ENCODE measurements at places on chromosomes 3 and 15.

DNA sequence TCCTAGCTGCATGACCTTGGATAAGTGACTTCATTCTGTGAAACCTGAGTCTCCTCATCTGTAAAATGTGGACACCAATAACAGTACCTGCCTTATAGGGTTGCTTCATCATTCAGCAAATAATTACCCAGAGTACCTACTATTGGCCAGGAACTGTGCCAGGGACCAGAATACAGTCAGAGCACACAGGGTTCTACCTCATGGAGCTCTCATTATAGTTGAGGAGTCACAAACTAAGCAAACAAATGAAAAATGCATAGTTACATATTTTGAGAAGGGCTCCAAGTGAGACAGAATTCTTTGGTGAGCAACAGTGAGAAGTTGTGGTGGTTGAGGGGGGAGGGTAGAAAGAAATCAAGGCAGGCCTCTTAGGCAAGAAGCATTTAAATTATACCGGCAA lies 308.6 kb upstream of the WNT5A start:
- no peak for DNase-seq

DNA sequence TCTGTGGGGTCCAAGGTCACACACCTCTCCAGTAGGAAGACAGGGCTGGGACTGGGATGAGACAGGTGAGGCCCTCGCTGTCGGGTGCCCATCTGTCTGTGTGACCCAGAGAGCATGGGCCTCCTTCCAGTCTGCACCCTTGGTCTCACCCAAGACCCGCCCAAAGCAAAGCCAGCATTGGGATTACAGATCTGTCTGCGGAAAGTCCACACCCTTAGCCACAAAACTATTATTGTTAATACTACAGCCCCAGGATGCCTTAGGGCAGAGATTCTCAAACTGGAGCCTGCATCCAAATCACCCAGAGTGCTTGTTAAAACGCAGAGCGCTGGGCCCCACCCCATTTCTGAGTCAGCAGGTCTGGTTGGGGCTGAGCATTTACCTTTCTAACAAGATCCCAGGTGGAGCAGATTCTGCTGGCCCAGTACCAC lies 58.5 kb upstream of the ZNF148 start:
- DNase-seq = no peak

DNA sequence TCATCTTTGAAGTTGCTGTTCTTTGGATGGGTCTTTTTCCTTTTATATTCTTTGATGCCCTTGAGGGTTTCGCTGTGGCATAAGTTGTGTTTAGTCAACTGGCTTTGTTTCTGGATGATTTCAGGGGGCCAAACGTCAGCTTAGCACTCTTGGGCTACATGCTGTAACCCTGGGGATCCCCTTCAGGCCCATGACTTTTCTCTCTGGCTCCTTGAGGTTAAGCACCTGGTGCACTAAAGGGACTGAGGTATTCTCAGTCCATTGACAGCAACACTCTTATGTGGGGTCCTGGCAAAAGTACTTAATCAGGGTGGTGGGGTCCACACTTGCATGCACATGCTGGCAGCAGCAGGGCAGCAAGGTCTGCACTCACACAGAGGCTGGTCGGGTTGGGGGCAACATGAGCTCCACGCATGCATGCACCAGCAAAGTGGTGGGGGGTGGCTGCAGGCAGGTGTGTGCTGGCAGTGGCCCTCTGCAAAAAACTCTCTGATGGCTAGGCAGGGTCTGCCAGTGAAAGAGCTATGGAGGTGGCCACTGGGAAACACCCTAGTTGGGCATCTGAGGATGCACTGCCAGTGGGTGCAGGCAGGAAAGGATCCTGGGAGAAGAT lies 38.1 kb upstream of the CD200R1L start:
- DNase-seq = no peak

GRCh38 chr3:81419228-81419627 lies 342.2 kb downstream of the GBE1 start:
- no peak for DNase-seq

GRCh38 chr3:131620977-131621376 lies 118.2 kb upstream of the MRPL3 start:
- DNase-seq = no peak

DNA sequence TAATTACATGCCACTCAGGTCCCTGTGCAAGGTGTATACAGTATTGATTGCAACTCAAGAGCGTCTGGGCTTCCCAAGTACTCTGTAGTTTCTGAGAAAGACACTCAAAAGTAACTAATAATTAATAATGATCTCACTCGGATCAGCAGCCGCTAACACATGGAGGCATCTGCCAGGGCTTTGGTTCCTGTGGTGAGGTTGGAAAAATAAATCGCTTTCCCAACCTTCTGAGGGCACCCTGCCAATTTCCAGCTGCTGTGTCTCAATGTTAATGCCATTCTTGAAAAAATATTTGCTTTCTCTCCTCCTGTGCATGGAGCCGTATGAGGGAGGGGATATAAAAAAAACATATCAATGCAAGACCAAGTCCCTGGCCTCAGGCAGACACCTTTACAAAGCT lies 116.5 kb upstream of the SLC2A2 start:
- no peak for DNase-seq

GRCh38 chr3:69997631-69998307 lies 1.8 kb upstream of the SAMMSON start:
- no peak for DNase-seq

GRCh38 chr3:52779011-52779836 lies 1.8 kb downstream of the ITIH1 start:
- no peak for DNase-seq

DNA sequence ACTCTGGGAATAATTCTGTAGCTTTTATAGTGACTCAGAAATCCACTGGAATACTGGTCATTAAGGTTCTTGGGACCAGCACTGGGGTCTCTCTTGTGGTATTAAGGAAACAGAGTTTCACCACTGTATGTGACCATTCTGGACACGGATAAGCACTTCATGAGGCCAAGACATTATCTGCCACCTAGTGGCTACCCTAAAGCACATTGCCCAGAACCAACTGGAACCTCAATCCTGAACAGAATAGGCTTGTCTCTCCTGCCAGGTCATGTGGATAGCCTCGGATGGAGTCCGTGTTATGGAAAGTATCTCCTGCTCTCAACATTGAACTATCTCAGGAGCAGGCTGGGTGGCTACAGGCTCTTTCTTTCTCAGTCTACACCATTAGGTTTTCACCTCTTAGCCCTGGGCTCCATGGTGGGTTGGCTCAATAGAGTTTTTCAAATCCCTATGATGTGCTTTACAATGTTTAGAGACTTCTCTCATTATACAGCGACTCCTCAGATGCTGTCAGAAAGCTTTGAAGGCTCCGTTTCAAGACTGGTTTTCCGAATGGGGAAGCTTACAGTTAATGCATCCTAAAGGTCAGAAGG lies 167.6 kb upstream of the ST8SIA2 start:
- DNase-seq = no peak

GRCh38 chr3:186790261-186790981 lies 7.0 kb downstream of the EIF4A2 start:
- DNase-seq = no peak

DNA sequence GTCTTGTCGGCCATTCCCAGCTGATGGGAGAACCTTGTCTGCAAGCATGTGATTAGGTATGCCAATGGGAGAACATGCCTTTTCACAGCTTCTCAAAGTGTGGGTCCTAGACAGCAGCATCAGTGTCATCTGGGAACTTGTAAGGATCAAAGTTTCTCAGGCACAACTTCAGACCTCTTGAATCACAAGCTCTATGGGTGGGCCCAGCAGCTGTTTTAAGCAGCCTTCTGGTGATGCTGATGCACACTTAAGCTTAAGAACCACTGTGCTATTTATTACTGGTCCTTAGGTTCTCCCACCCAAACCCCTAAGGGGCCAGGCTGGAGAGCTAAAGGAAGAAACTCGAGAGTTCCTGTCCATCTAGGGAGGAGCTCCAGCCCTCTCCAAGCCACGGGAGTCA lies 453.9 kb upstream of the PROK2 start:
- DNase-seq = no peak

GRCh38 chr3:129289201-129289921 lies 10.7 kb downstream of the HMCES start:
- no peak for DNase-seq

DNA sequence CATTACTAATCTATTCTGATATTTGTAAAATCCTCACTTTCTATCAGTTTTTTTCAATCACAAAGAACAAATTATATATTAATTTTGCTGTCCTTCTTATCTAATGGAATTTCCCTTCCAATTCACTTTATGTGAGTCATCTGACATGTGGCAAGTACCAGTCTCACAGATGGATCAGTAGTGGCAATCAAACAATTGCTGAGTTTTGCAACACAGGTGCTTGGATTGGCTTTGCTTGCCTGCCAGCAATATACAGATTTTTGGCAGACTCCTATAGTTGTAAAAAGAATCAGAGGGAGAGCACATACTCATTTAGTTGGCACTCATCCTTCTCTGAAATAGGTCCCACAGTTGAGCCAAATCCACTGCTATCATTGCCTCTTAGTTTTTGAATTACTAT lies 83.7 kb downstream of the BCHE start:
- DNase-seq = no peak

GRCh38 chr3:12798559-12799179 lies 2.2 kb downstream of the CAND2 start:
- DNase-seq = no peak

DNA sequence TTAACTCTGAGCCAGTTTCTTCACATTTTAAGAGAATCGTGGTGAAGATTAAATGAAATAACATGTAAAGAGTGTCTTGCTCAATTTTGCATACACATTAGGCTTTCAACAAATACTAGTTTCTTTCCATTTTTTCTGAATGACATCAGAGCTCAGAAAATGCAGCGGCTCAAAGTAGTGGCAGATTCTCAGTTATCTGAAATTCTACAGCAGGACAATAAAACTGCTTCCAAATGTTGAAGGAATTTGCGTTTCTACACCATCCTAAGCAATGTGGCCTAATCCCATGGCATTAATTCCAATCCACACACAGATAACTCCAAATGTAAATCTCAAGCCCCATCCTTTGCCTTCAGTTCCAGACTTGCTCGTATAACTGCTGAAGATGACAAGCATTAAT lies 115.8 kb downstream of the PLCH1 start:
- no peak for DNase-seq

GRCh38 chr3:58326267-58326900 lies 6.3 kb upstream of the PXK start:
- no peak for DNase-seq

Measured in CMK (cell line).